Stimulated activated CD4-positive, alpha-beta T cell treated with anti-CD3 and anti-CD28 coated beads, Interleukin-4, amount 100 ng/mL, for 48 hours (primary cell): ENCODE measurements at places on chromosomes 12 and 14.

DNA sequence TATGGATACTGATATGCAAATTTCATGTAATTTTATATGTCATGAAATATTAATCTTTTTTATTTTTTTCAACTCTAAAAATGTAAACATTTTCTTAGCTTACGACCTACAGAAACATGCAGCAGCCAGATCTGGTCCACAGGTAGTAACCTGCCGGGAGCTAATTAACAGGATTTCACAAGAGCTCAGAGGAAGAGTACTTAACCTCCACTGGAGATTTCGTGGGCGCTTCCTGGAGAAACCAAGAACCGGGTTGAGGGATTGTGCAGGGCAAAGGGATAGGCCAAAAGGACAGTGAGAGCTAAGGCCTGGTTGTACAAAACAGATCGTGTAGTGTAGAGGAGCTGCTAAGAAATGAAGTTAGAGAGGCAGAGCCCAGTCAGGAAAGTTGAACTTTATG, 315.7 kb downstream of the PAWR start:
- no peak for DNase-seq

GRCh38 chr14:63513756-63514155, 29.4 kb downstream of the PPP2R5E start:
- DNase-seq = no peak

DNA sequence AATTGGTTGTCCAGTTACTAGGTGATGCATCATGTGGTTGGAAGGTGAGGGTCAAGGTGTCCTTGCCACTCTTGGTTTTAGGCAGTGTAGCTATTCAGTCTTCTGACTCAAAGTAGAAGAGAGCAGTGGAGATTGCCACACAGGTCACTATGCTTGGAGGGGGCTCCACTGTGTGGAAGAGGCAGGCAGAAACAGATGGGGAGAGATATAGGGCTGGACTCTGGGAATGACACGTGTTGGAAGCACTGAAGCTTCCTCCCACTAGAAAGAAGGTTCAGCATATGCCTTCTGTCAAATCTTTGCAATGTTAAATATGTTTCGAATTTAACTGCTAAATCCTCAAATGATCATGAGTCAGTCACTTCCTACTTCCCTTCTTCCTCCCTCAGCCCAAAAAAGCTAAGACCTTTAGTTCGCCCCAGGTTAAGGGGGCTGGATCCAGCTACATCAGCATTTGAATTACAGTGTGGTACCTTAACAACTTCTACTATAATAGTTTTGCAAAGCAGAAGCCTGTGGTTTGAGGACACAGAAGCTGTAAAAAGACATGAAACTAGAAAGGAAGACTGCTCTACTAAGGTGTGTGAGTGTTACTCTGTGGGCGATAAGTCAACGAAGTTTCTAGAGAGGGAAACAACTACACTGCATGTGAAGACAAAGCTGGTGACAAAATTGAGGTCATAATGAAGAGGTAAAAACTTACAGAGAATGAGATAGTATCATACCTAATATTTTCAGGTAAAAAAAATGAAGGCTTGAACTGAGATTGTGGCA, 228.0 kb downstream of the NELL2 start:
- no peak for DNase-seq

GRCh38 chr14:31060253-31060875, 34.2 kb upstream of the STRN3 start:
- DNase-seq = no peak

GRCh38 chr14:33471776-33472175, 479.1 kb downstream of the EGLN3 start:
- DNase-seq = no peak

DNA sequence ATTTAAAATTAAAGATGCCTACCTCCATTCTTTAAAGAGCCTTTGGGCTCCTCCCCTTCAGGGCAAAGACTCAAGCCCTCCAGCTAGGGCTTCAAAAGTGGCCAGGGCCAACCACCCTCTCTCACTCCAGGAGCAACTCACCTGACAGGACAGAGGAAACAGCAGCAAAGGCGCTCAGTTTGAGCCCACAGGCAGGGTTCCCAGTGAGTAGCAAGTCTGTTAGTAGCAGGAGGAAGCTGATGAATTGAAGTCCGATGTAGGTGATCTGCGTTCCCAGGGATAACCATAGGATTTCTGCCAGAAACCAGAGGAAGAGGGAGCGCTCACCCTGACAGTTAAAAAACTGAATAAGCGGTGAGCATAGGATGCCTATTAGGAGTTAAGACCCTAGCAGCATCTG, 15.7 kb downstream of the GSG1 start:
- DNase-seq = no peak

- no peak for DNase-seq
Measured at GRCh38 chr12:12819752-12820311, 6.7 kb downstream of the DDX47 start.

DNA sequence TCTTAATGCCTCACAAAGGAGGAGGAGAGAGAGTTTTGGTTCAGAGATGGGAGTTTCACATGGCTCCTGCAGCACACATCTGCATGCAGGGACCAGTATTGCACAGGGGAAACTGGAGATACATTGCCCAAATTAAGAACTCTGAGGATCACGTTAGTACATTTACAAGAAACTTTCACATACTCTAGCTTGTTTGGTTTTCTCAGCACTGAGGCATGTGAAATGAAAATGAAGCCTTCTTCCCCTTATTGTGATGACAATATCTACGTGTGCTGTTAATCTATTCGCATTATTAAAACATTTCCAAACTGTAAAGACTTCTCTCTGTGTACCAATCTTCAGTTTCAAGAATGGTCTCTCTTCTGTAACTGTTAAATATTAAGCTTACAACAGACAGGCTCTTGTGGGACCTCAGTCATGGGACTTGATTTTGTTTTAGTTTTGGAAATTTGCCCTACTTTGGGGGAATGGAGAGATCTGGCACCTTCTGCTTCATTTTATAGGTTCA, 124.7 kb downstream of the DAAM1 start:
- DNase-seq = no peak

DNA sequence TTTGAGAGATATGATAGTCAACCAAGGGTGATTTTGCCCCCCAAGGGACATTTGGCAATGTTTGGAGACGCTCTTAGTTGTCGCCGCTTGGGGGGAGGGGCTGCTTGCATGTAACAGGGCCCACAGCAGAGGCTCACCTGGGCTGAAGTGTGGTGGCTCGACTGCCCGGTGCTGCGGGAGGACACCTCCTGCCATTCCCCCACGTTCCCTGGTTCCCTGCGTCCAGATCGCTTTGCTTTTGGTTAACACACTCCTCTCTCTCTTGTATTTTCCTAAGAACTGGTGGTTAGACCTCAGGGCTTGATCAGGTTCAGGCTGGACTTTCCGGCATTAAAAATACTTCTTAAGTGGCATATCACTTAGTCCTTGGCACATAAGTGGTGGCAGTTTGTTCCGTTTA, 18.9 kb downstream of the PPP2R5C start:
- DNase-seq = no peak

- DNase-seq = no peak
Measured at GRCh38 chr12:10249690-10250455, 37.2 kb downstream of the GABARAPL1 start.

DNA sequence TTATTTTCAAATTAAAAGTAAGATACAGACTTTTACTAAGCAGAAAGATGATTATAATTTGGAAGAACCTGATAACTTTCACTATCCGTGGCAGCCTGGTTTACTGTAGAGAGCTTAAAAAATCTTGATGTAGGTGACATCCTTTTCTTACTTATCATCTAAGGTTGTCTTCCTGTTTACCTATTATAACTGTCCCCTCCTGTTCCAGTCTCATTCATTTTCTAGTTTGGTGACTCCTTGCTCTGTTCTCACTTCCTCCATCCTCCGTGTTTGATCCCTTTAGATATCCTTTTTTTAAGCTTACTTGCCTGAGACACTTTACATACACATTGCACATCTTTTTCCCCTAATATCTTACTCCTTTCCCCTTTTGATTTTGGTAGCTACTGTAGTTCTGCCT, 27.5 kb downstream of the CCDC91 start:
- no peak for DNase-seq

DNA sequence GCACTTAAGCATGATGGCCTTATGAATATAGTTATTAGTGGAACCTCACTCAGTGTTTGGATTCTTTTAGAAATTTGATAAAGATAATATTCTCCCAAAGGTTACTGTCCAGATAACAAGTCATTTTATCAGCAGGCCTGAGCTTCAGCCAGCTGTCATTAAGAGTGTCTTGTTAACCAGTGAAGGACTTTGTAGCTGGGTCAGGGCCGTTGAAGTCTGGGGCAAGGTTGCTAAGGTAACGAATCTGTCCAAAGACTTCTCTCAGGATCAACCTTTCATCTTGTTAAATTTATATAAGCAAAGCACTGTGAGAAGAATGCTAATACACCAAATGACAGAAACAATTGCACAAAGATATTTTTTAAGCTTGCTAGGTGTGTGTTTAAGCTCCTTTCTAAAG, 271.3 kb upstream of the TMPO start:
- no peak for DNase-seq

- no peak for DNase-seq
Measured at GRCh38 chr12:454833-455232, 4.9 kb upstream of the B4GALNT3 start.

- no peak for DNase-seq
Measured at GRCh38 chr14:60095231-60095630, 3.5 kb downstream of the PCNX4 start.

DNA sequence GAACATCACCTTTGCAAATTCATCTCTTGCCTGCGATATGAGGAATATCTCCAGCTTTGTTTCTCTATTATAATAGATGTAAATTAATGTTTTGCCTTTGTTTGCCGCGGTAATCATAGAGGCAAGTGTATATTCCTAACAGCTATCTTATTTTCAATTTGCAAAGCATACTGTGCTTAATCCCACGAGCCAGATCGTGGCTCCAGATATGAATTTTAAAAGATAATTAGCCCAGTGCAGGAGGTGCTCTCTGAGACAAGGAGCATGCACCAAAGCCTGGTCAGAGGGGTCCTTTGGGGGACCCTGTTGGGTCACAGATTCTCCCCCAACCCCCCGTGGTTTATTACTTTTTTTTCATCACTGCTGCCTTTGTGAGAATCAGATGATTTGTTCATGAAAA, 1087.5 kb downstream of the BCL11B start:
- no peak for DNase-seq

GRCh38 chr14:63982156-63982555, 129.4 kb downstream of the SYNE2 start:
- DNase-seq = no peak

DNA sequence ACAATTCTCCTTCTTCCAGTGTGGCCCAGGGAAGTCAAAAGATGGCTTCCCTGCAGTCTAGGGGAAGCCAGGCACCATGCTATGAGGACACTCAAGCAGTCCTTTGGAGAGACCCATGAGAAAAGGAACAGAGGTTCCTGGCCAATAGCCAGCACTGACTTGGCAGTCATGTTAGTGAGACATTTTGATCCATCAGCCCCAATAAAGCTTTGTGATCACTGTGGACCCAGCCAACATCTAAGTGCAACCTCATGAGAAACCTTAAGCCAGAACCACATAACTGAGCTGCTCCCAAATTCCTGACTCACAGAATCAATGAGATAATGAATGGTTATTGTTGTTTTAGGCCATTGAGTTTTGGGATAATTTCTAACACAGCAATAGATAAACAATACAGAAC, 51.0 kb upstream of the NAP1L1 start:
- no peak for DNase-seq

DNA sequence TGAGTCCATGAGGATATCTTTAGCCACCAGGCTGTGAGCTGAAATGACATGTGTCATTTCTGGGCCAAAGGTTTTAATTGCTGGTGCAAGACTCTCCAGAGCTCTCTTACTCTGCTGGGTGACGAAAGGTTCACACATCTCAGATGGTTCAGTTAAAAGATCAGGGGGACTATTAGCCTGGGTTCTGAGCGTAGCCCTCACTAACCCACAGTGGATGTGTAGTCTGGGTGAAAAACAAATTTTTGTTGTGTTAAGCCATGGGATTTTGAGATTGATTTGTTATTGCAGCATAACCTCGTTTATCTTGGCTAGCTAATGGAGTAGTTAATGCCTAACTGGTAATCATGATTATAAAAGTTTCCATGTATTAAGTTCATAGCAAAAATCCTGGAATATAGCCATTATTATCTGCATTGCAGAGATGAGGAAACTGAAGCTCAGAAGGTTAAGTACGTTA, 251.5 kb downstream of the RMST start:
- no peak for DNase-seq

- DNase-seq = no peak
Measured at GRCh38 chr12:82627799-82628198, 58.9 kb upstream of the TMTC2 start.

DNA sequence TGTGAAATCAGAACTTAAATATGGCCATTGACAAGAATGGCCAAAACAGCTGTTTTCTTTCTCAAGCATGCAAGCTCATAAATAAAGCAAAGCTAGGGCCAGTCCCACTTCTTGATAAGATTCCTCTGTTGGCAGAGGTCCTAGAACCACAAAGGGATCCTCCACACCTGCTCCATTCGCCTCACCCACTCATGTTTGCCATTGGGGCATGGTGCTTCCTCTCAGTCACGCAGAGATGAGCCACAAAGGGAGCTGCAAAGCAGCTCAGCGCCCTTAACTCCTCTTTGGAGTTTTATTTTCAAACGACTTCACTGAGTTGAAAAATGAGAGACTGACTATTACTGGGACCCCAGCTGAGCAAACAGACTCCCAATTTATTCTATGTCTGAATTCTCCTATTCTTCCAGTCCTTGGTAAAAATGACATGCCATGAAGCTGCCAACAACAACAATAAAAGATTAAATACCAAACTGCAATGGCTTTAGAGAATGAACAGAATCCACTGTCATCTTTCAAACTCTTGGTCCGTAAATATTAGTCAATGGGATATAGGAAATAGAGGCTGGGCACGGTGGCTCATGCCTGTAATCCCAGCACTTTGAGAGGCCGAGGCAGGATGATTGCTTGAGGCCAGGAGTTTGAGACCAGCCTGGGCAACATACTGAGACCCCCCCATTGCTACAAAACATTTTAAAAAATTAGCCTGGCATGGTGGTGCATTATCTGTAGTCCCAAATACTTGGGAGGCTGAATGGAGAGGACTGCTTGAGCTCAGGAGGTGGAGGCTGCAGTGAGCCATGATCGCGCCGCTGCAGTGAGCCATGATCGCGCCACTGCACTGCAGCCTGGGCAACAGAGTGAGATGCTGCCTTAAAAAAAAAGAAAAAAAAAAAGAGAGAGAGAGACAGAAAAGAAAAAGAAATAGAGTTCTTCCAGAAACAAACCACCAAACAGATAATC, 16.4 kb downstream of the MANSC1 start:
- no peak for DNase-seq

DNA sequence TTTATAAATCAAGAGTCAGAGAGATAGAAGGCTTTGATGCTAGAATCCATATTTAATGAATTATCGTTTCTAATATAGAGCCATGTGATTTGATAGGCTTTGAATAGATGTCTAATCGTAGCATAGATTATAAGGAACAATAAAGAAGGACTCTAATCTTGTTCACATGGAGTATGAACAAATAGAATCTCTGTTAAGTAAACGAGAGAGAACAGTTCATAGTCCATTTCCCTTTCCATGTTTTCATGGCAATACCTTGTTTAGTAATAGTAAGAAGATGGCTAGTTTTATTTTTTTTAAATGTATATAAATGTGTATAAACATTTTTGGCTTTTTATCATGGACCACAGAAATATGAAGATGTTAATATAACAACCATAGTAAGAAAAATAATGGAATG, 32.3 kb upstream of the RAD51AP1 start:
- no peak for DNase-seq

- DNase-seq = no peak
Measured at GRCh38 chr12:104480012-104480411, 23.3 kb downstream of the CHST11 start.
